ENCODE measurements at places on chromosomes 11 and 22.

DNA sequence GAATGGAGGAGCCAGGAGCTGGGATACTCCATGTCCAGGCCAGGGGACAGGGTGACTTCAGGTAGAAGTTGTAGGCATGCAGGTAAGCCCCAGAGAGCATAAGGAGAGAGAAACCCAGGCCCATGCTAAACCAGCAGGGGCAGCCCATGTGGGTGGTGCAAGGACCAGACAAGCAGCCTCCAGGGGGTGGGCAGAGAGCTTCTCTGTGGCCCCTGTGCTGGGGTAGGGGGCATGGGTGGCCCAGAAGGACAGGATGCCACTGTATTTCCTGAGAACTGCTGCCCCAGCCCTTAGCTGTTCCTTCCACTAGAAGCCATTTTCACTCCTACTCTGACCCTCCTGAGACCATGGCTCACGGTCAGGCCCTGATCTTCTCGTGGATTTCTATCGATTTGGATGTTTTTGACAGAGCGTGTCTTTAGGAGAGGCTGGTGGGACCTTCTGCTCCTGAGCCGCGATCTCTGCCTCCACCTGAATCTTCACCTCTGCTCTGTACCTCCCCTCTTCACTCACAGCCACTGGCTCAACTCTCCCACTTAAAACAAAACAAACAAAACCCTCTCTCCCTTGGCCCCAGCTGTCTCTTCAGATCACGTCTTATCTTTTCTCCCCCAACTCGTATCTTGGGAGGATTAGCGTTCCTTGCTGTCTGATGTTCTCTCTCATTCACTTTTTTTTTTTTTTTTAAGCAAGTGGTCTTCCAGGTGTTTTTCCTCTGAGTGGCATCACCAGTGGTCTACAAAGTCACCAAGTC, 112.2 kb downstream of the NECTIN1 start:
- DNase-seq = no peak

DNA sequence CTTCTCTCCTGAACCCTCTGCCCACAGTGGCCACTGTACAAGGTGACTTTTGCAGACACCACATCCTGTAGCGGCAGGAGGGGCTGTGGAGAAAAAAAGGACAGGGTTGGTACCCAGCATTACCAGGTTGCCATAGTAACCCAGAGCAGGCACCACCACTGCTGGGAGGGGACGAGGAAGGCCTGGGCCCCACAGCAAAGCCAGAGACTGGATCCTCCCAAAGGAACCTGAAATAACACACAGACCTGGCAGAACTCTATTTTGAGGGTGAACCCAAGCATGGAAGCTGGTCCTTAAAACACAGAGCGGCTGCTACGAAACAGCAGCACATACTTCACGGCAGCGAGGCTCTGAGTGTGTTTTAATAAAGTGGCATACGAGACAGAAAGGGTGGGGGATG, 380.6 kb downstream of the CTTN start:
- no peak for DNase-seq

GRCh38 chr22:37986371-37986770, 2.0 kb upstream of the SOX10 start:
- DNase-seq = no peak

- DNase-seq = peak; percentile 90
Observed at GRCh38 chr22:45413368-45414211, at the start of the genes RIBC2 and SMC1B. Gene RIBC2, plus strand, starts transcription at chr22:45413693. Its CDS starts 194 bp downstream, at chr22:45413887. Gene SMC1B, minus strand, starts transcription at chr22:45413599. Its CDS starts 32 bp downstream, at chr22:45413567.

- DNase-seq = no peak
Observed at GRCh38 chr11:17541330-17541885, 2.8 kb downstream of the USH1C start.

GRCh38 chr22:18906896-18907295, 776 bp downstream of the DGCR6 start:
- DNase-seq = no peak

GRCh38 chr11:2270322-2271076, at the start of gene ASCL2:
Gene ASCL2, minus strand, starts transcription at chr11:2270588. Its CDS starts 256 bp downstream, at chr11:2270332.
- DNase-seq = peak; percentile 32

Data from H9 (cell line).